ENCODE measurements at places on chromosomes 3 and 15.
A peak's percentile ranks its signal among the peaks of the same experiment; 100 is the strongest.

- DNase-seq: no peak
Measured at GRCh38 chr3:178385280-178385952, 150.8 kb upstream of the KCNMB2 start.

DNA sequence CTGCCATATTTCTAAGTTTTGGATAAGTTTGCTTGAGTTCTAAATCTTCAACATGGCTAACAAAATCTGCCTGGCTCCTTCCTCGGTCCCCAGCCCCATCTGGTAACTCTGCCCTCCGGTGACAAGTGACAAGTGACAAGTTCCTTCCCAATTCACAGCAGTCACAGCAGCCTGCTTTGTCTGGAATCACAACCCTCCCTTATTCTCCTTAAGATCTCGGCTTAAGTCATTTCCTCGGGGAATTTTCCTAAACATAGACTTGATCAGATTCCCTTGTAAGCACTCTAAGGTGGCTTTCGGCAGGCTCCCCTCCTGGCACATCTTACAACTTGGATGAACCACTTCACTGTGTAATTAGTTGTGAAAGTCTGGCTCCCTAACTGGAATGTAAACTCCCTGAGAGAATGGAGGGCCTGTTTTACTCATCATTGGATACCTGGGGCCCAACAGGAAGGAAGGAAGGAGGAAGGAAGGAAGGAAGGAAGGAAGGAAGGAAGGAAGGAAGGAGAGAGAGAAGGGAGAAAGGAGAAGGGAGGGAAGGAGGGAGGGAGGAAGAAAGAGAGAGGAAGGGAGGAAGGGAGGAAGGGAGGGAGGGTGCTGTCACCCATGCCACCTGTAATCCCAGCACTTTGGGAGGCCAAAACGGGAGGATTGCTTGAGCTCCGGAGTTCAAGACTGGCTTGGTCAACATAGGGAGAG is 126.4 kb downstream of the SHQ1 start:
- DNase-seq: no peak

GRCh38 chr3:114213292-114213626 is 24.1 kb downstream of the ZNF80 start:
- no peak for DNase-seq

GRCh38 chr3:184284696-184285095 is 8.9 kb downstream of the ECE2 start:
- peak; percentile 97 for DNase-seq

DNA sequence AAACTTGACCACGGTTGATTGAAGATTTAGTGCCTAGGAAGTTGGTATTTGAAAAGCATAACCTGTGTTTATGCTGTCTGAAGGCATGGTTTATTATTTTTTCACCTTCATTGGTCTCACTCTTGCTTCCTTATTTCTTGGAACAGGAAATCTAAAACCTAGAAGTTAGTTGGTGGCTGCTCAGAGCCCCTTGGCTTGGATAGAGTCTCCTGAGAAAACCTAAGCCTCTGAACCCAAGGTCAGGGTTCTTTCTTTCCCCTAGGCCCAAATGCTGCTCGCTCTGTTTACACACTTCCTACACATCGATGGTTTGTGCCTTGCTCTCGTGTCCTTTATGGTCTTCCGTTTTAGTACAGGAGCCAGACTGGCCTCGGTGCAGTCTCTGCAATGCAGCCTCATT is 82.2 kb downstream of the TRAK1 start:
- no peak for DNase-seq

- DNase-seq: no peak
Measured at GRCh38 chr3:100665230-100665629, 44.1 kb upstream of the TFG start.

- DNase-seq: no peak
Measured at GRCh38 chr3:74599564-74599963, 14.9 kb downstream of the CNTN3 start.

DNA sequence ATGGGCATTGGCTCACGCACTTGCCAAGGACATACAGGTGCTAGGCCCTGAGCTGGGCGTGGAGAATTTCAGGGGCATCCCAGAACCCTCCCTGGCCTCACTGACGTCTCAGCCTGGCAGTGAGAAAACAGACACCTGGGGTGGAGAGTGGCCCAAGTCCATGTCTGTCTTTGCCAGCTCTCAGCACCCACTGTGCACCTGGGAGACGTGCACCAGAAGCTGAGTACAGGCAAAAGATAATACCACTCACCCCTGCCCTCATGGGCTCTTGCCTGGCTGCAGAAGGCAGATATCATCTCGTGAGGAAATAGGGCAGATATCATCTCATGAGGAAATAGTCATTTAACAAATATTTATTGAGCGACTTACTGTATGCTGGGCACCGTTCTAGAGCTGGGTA is 8.0 kb downstream of the LOXL1 start:
- DNase-seq: no peak

- no peak for DNase-seq
Measured at GRCh38 chr15:72086920-72087648, 30.9 kb downstream of the MYO9A start.

DNA sequence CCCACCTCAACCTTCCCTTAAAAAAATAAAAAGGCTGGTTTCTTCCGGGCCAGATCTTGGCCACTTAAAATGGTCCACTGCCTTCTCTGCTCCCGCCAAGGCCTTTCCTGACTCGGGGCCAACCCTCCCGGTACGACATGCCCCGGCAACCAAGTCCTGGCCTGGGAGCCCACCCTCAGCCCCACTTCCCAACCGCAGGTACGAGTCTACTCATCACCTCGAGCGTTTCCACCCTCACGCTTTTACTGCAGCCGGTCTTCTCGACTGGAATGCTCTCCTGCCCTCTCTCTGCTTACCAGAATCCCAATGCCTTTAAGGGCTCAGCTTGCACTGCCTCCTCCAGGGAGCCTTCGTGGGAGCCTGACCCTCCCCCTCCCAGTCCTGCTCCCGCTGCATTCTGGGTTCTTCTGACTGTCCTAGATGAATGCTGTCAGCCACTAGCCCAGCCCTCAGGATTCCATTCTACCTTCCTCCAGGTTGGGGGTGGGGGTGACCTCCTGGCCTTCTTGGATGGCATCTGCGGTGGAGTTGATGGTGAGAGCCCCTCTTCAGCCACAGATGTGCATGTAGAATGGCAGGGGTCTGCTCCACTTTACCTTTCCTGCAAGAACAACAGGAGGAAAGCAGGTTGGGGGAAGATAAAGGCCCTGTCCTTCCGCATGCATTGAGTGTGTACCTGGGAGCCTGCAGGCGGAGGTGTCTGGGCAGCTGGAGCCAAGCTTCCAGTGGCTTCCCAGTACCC is 1.1 kb upstream of the CSRNP1 start:
- no peak for DNase-seq

- DNase-seq: no peak
Measured at GRCh38 chr15:100580414-100580813, 21.6 kb downstream of the LINS1 start.

GRCh38 chr15:78429477-78429876 is 8.5 kb upstream of the IREB2 start:
- no peak for DNase-seq

- no peak for DNase-seq
Measured at GRCh38 chr3:10170915-10171478, 6.3 kb downstream of the IRAK2 start.

DNA sequence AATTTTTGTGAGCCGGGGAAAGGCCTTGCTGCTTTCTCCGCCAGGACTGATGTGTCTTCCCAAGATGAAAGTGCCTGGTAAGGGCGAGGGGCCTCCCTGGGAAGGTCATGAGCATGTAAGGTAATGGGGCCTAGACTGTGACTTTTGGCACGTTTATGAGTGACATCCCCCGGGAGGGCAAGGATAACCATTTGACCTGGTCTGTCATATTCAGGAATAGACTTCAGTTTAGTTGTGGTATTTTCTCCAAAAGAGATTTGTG is 631 bp upstream of the CNBP start:
- no peak for DNase-seq

GRCh38 chr3:149368674-149369497 is 8.6 kb downstream of the TM4SF1 start:
- DNase-seq: no peak

DNA sequence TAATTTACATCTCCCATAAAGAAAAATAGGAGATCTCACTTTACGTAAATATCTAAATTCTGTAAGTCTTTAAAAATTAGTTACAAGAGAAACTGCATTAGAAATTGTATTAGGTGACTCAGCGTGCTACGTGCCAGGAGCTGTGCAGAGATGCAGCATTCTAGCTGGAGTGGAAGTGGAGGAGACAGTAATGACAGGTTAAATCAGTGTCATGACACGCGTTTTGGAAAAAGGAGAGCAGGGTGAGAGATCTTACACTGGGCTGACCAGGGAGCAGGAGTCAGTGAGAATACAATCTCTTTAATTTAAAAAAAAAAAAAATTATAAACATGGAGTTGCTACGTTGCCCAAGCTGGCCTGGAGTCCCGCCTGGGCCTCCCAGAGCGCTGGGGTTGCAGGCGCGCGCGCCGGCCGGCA is 635 bp downstream of the TUBGCP5 start:
- no peak for DNase-seq

DNA sequence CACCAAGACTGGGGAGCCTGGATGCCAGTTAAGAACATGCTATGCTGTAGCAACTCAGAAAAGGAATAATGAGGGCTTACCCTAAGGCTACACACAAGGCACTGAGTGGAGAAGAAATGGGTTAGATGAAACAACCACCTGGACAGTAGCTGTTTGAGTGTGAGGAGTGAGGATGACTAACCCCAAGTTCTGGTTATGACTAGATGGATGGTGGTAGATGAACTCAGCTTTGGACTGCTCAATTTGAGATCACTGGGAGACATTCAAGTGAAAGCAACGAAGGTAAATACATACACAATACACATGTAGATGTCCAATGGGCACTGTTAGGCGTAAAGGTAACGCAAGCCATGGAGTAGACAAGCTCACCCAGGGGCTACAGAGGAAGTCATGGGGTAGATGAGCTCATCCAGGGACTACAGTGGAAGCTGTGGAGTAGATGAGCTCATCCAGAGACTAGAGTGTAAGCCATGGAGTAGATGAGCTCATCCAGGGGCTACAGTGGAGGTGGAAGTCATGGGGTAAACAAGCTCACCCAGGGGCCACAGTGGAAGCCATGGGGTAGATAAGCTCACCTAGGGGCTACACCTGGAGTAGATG is 98.3 kb downstream of the ANO10 start:
- no peak for DNase-seq

DNA sequence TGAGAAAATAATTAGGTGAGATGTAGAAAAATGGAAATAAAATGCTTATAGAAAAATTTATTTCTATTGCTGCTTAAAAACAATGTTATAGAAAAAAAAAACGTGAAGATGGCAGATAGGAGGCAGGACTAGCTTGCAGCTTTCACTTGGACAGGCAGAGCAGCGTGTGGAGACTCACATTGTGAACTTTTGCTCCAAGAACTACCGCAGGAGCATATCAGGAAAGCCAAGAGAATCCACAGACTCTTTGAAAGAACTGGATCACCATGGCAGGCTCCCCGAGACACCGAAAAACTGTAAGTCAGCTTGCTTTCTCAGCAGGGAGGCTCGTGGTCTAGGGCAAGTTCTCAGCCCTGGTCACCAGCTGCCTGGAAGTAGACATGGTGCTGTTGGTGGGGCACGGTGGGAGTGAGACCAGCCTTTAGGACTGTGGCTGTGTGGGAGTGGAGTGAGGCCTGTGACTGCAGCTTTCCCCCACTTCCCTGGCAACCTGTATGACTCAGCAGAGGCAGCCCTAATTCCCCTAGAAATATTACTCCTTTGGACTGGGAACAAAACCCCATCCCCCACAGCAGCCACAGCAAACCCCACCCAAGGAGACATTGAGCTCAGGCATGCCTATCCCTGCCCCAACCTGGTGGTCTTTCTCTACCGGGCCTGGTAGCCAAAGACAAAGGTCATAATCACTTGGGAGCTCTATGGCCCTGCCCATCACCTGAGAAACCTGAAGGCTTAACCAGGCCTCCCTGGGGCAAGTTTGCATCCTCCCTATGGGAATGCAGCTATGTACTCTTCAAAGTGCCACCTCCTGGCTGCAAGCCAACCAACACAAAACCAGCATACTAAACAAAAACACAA is 22.8 kb downstream of the STRIT1 start:
- DNase-seq: no peak

DNA sequence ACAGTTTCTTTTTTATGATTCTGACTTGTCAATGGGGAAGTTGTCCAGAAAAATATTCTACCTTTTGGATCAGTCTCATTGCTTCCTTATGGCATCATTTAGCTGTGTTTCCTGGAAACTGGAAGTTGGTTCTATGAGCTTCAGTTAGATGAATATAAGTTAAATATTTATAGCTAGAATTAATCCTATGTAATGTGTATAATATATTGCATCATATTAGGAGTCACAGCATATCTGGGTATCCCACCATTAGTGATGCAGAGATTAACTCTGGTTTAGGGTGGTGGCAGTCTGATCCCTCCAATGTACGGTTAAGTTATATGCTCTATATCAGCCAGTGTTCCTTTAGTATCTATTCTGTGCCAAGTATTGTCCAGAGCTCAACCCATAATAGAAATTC is 19.3 kb downstream of the KLHL24 start:
- no peak for DNase-seq

DNA sequence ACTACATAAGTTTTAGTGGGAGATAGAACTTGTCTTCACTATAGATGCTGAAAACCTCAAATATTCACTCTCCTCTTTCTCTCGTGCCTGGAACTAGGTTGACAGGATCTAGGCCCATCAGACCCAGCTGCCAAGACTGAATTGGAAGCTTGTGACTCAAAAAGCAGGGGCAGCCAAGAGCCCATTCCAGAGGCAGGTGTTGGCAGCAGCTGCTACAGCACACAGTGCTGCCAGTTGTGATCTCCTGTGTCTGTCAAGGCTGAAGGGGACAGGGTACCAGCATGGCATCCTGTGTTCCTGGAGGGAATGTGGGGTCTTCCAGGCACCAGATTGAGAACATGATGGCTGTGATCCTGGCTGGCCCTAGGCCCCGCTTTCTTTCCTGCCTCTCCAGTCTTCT is 92.5 kb upstream of the MB21D2 start:
- no peak for DNase-seq

GRCh38 chr3:122313281-122313680 is 11.8 kb upstream of the CSTA start:
- no peak for DNase-seq

DNA sequence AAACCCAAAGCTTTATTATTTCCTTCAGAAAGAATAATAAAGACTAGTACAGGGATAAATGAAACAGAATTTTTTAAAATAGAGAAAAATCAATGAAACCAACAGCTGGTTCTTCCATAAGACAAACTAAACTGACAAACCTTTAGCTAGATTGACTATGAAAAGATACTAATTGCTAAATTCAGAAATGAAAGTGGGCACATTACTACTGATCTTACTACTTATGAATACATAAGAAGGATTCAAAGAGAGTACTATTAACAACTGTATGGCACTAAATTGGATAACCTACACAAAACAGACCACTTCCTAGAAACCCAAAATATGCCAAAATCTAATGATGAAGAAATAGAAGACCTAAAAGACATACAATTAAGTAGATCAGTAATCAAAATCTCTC is 278.2 kb downstream of the ISL2 start:
- no peak for DNase-seq

Measured in 8988T (cell line).